ENCODE measurements at places on chromosomes 11 and 22.

GRCh38 chr11:30992513-30992849, 377.1 kb downstream of the DCDC1 start:
- DNase-seq = no peak

- no peak for DNase-seq
Observed at GRCh38 chr11:47220401-47220821, 5.6 kb downstream of the DDB2 start.

DNA sequence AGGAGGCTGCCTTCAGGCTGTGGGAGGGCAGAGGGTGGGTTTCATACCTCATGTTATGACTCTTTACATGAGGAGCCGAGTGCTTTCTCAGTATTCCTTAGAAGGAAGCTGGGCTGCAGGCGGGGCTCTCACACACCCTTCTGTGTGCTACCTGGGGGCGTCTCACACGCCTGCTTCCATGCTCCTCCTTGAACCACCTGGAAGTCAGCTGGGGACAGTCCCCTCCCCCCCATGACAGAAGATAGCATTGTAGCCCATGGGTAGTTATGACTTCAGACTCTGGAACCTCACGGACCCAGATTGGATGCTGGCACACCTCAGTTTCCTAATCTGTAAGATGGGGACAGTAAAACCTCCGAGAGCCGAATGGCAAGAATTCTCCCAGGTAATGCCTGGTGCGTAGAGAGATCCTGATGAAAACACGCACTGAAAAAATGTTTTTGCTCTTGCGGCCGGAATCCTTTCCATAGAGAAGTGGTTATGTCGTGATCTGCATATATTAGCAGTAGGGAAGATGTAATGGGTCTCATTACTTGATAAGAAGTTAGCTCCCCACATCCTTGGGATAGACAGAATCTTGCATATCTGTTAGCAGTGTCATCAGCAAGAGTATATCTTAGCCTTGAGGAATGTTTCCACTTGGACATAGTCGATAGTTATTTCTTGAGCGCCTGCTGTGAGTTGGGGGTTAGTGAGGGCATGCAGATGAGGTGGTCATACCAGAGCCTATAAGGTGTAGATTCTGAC, 4.9 kb downstream of the DAGLA start:
- DNase-seq = no peak

- DNase-seq = no peak
Observed at GRCh38 chr11:61589961-61590360, 9.1 kb upstream of the SYT7 start.

DNA sequence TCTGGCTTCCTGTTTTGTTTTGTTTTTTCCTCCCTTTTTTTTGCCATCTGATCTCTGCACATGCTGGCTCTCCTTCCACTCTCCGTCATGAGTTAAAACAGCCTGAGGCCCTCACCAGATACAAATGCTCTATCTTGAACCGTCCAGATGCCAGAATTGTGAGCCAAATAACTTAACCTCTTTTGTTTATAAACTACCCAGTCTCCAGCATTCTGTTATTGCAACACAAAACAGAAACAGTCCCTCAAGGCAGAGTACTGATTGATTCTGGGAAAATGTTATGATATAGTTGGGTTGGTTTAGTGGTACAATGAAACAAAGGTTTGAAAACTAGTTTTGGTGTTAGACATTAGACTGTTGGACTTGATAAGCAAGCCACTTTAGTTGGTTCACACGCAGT, 1390.0 kb upstream of the RAG2 start:
- DNase-seq = no peak

DNA sequence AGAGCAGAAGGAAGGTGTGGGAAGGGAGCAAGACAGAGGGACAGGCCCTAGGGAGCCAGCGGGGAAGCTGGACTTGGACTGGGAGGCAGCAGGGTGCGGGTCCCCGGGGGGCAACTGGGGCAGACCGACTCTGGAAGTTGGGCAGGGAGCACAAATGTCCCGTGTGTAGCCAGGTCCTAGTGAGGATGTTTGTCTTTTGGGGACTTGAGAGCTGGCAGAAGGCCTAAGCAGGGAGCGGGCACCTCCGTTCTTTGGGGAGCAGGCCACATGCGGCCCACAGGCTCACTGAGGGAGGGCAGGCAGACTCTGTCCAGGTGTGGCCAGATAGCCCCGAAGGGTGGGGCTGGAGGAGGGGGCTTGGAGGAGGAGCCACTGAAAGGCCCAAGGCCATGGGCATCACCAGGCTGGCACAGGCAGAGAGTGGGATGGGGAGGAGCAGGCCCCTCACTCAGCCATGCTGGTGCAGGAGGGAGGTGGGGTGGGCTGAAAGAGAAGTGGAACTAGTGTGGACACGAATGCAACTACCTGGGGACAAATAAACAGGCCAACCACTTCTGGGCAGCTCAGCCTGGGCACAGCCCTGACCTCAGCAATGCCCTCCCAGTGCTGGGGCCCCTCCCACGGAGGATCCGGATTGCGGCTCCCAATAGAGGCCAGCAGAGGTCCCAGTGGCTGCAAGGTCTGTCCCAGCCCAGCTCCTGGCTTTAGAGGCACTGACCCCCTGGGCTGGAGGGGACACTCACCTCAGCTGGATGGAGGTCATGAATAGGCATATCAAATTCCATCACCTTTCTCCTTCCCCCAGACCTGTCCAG, 1.3 kb upstream of the SCARF2 start:
- no peak for DNase-seq

DNA sequence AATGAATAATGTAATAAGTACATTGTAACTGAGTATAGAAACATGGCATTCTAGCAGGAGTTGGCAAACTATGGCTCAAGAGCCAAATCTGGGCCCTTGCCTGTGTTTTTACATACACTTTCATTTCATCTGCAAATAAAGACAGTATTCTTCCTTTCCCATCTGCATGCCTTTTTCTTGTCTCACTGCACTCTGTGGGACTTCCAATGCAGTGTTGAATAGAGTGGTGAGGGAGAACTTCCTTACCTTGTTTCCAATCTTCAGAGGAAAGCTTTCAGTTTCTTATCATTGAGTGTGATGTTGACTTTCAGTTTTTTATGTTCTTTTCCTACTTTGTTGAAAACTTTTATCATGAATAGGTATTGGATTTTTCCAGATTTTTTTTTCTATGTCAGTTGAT, 82.1 kb downstream of the USP47 start:
- DNase-seq = no peak

DNA sequence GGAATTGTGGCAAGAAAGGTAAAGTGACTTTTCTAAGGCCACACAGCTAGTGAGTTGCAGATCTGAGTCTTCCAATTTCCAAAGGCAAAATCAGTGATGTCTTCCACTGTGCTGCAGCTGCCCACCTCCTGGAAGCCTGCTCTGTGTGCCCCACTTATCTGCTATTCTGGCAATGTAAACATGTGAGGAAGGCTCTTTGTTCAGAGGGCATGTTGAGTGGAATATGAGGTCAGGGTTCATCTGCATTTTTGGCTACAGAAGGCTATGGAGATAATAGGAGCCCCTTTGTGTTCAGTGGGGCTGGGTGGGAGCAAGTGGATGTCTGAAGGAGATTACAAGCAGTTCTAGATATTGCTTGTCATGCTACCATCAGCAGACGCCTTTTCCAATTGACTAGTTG, 396.2 kb downstream of the BUD13 start:
- DNase-seq = no peak

DNA sequence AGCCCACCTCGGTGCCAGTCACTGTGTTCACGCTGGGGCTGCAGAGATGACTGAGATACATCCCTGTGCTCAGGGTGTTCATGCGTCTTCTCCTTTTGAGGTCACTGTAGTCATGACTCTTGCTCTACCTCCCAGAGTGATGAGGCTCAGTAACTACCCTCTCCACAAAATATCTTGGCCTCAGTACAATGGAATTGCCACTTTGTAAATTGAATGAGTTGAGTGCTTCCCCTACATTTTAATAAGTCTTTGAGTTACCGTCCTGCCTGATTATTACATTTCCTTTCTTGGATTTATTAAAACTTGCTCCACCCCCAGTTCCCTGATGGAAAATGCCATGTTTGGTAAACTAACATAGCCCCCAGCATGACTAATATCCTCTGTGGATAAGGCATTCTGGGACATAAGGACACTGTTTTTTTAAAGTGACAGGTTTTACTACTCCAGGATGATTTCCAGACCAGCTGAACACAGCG, 15.9 kb downstream of the PRSS23 start:
- no peak for DNase-seq

DNA sequence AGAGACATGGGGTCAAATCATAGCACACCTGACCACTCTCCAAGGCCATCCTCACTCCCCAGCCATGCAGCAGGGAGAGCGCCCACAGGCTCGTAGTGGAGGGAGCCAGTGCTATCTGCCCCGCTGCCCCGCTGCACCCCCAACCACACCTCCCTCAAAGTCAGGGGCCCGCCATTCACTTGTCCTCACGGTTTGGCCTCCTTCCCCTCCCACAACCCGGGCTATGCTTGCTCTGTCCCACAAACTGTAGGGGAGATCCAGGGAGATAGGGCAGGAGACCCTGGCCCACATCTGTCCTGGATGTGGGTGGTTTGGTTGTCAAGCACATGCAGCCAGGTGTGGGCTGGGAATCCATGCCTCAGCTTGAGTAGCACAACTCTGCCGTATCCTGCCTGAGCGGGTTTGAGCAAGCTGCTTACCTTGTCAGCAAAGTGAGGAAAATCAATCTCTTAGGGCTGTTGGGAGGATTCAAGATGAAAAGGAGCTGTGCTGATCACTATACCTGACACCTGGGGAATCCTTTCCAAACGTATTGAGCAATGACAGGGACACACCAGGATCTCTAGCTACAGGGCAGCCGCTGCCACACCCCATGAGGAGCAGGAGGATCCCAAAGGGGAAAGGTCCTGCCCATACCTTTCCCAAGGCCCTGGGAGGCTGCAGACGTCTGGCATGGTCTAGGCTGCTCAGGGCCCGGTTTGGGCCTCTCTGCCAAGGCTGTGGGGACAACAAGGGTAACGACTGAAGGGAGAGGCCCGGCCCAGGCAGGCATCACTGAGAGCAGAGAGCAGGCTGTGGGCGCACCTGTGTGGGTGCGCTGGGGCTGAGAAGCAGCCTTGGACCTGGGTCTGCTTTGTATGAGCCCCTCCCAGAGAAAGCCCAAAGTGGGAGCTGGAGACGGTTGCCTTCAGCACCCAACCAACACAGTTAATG, 23.3 kb downstream of the KCNJ5 start:
- no peak for DNase-seq

DNA sequence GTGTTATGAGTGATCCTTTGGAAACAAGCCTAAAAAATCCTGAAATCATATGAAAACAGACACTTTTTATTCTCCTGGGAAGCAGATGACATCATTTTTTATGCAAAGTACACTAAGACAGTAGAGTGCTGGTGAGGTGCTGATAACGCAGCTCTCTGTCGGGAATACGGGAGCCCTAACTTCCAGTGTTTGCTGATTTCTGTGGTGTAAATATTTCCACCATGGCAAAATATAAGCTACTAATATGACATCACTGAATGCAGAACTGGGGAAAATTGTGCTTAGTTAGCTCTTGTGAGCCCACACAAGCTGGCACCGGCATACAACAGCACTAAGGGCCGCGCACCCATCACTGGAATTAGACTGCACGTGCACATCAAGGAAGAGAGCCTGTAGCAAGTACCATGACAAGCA, 82.6 kb downstream of the FAM76B start:
- DNase-seq = no peak

GRCh38 chr11:33942954-33943353, 51.1 kb upstream of the LMO2 start:
- peak; percentile 77 for DNase-seq

DNA sequence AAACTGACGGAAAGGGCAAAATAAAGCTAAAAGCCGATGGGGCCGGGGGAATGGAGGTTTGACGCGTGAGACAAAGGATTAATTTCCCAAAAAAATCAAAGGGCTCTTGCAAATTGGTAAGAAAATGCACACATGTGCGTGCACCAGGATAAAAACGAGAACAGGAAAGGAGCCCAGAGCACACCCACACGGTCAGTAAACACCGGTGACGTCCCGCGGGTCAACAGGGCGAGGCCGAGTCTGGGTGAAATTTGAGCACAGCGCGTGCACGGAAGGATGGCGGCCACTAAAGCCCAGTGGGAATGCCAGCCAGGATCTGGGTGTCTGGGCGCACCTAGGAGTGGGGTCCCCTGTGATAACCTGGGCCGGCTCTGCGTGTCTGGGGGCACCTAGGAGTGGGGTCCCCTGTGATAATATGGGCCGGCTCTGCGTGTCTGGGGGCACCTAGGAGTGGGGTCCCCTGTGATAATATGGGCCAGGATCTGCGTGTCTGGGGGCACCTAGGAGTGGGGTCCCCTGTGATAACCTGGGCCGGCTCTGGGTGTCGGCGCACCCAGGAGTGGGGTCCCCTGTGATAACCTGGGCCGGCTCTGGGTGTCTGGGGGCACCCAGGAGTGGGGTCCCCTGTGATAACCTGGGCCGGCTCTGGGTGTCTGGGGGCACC, 44.4 kb downstream of the BRSK2 start:
- no peak for DNase-seq

- no peak for DNase-seq
Observed at GRCh38 chr11:68298659-68299516, 13.5 kb upstream of the LRP5 start.

DNA sequence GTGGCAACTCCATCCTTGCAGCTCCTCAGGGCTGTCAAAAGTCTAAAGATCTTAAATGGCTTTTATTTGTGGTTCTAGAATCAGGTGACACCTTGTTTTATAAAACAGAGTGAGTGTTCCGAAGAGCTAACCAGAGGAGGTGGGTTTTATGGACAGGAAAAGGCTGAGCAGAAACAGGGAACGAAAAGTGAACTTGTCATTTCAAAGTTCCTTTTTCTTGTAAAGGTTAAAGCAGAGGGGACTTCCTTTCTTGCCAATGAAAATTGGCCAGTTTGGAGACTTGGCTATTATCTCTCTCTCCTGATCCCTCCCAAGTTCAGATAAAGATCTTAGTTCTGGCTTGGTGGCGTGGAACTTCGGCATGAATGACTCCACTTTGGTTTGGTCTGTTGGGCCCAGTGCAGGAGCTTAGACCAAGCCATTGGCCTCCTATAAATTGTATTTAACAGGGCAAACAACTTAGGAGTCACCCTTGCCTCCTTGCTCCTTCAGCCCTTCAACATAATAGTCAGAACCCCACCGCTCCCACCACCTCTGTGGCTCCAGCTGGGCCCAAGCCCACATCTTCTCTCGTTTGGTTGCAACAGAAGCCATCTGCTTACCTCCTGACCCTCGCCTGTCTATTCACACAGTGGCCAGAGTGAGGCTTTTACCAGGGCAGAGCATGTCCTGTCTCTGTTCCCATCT, 102.4 kb upstream of the THY1 start:
- DNase-seq = no peak

DNA sequence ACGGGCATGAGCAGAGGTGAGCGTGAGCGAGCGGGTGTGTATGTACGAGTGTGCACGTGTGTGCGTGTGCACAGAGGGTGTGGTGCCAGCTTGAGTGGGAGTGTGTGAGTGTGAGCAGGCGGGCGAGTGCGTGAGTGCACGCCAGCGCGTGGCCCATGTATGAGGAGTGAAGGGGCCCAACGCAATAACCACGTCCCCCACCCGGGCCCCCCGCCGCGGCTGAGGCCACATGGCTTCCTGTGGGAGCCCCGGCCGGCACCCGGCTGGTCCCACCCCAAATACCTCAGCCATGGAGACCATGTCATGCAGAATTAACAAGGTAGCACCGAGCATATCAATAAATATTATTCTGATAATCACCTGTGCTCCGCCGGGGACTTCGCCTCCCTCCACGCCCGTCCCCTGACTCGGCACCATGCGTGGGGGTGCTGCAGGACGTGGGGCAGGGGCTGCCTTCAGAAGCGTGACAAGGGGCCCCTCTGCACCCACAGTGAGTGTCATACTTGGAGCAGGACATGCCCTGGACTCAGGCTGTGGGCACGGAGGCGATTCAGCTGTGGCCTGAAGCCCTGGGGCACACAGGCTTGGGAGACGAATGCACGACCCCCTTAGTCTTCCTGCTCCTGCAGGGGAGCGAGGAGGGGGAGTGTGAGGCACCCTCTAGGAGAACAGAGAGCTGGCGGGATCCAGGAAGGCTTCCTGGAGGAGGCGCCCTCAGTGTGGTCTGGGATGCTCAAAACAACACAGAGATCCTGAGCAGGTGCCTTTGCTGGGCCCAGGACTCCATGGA, 5.6 kb upstream of the TRABD start:
- peak; percentile 38 for DNase-seq

All from Karpas-422 (cell line).